Smooth muscle cell of the umbilical artery (primary cell): ENCODE measurements at places on chromosomes 13 and 19. TPM values are rescaled to one million over a fixed set of nuclear protein-coding genes. Genes with fewer than 3 reads are reported as not detected.

QPCTL gene
- total RNA-seq, result 27.3 and 28.2 TPM in 2 replicates

CLEC4M gene
- not detected in 2 replicates for total RNA-seq

SUCLA2 gene
- total RNA-seq, result 58.4 and 60.0 TPM in 2 replicates

ZNF708 gene
- total RNA-seq, result 5.0 and 7.3 TPM in 2 replicates

SULT2B1 gene
- total RNA-seq, result not detected in 2 replicates

LILRB4 gene
- total RNA-seq, result not detected in 2 replicates

THSD8 gene
- total RNA-seq, result not detected in 2 replicates

NPHS1 gene
- not detected in 2 replicates for total RNA-seq

KASH5 gene
- total RNA-seq, result not detected in 2 replicates

KLK1 gene
- not detected in 2 replicates for total RNA-seq

KATNAL1 gene
- 30.0 and 47.7 TPM in 2 replicates for total RNA-seq

SIPA1L3 gene
- total RNA-seq, result 8.3 and 26.8 TPM in 2 replicates

LRG1 gene
- total RNA-seq, result not detected in 2 replicates

LSR gene
- 0.46 and 0.59 TPM in 2 replicates for total RNA-seq

TTC9B gene
- not detected in 2 replicates for total RNA-seq

TM9SF2 gene
- 170 and 215 TPM in 2 replicates for total RNA-seq

DPF1 gene
- 0.89 and 2.4 TPM in 2 replicates for total RNA-seq

CRX gene
- not detected in 2 replicates for total RNA-seq

NDUFA11 gene
- total RNA-seq, result 146 and 201 TPM in 2 replicates

SYDE1 gene
- total RNA-seq, result 26.1 and 44.0 TPM in 2 replicates

VSTM2B gene
- total RNA-seq, result not detected in 2 replicates

C19orf38 gene
- total RNA-seq, result 0.30 and 0.69 TPM in 2 replicates

SBSN gene
- 0.59 and 0.65 TPM in 2 replicates for total RNA-seq

DENND1C gene
- total RNA-seq, result not detected in 2 replicates

ITGBL1 gene
- total RNA-seq, result 6.6 and 49.9 TPM in 2 replicates

KLK12 gene
- total RNA-seq, result not detected in 2 replicates

PRR19 gene
- total RNA-seq, result 0.37 TPM in 1 of 2 replicates, not detected in the other

KLK5 gene
- total RNA-seq, result not detected in 2 replicates

ZNF99 gene
- not detected in 2 replicates for total RNA-seq

IZUMO1 gene
- total RNA-seq, result under 0.01 TPM in 1 of 2 replicates, not detected in the other

CEACAM18 gene
- total RNA-seq, result not detected in 2 replicates

CELF5 gene
- total RNA-seq, result not detected in 2 replicates

GPR4 gene
- not detected in 2 replicates for total RNA-seq
